ENCODE measurements at places on chromosomes 12 and 14.

- no peak for DNase-seq
These were observed 19.0 kb upstream of the ACTN1 start for GRCh38 chr14:68998062-68998461.

DNA sequence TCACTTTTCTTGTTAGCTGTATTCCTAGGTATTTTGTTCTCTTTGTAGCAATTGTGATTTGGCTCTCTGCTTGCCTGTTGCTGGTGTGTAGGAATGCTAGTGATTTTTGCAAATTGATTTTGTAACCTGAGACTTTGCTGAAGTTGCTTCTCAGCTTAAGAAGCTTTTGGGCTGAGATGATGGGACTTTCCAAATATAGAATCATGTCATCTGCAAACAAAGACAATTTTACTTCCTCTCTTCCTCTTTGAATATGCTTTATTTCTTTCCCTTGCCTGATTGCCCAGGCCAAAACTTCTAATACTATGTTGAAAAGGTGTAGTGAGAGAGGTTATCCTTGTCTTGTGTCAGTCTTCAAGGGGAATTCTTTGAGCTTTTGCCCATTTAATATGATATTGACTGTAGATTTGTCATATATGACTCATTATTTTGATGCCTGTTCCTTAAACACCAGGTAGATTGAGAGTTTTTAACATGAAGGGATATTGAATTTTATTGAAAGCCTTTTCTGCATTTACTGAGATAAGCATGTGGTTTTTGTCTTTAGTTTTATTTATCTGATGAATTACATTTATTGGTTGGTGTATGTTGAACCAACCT, 26.7 kb downstream of the CLECL1 start:
- DNase-seq = no peak

- no peak for DNase-seq
These were observed 137.8 kb upstream of the SOX5 start for GRCh38 chr12:24087294-24087693.

DNA sequence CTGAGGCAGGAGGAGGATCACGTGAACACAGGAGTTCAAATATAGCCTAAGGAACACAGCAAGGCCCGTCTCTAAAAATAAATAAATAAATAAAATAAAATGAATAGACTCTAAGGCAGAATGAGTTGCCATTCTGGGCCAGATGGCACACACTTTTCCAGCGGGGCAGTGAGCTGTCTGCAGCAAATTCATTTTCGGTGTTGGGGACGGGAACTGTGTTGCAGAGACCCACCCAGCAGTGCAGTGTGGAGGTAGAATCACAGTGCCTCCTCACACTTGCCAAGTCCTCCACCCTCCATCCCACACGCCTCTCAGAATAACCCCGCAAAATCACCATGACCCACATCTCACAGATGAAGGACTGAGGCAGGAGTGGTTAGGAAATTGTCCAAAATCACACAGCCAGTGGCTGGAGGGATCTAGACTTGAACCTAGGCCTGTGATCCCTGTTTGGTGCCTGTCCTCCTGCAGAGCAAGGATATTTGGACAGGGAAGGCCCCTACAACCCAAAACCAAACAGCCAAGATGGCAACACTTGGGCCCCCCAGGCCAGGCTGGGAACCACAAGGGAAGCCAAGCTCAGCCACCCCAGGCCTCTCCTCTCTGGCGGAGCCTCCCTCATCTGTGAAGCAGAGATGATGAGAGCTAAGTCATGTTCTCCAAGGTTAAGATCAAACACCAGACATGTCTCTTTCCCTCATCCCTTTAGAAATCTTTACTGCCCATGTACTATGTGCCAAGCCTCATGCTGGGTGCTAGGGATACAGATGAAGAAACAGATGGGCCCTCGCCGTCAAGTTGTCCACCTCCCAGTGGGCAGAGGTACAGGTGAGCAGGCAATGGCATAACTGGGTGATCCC, 152.7 kb downstream of the DPF3 start:
- no peak for DNase-seq

GRCh38 chr14:55121628-55122439, 7.2 kb upstream of the LGALS3 start:
- DNase-seq = no peak

GRCh38 chr14:95534299-95535225, at the start of gene GLRX5:
GLRX5 (plus strand) TSS chr14:95535050; CDS start chr14:95535090, 40 bp downstream.
- peak; percentile 100 for DNase-seq

- no peak for DNase-seq
These were observed 1231.7 kb upstream of the TMEM132C start for GRCh38 chr12:127035011-127035879.

DNA sequence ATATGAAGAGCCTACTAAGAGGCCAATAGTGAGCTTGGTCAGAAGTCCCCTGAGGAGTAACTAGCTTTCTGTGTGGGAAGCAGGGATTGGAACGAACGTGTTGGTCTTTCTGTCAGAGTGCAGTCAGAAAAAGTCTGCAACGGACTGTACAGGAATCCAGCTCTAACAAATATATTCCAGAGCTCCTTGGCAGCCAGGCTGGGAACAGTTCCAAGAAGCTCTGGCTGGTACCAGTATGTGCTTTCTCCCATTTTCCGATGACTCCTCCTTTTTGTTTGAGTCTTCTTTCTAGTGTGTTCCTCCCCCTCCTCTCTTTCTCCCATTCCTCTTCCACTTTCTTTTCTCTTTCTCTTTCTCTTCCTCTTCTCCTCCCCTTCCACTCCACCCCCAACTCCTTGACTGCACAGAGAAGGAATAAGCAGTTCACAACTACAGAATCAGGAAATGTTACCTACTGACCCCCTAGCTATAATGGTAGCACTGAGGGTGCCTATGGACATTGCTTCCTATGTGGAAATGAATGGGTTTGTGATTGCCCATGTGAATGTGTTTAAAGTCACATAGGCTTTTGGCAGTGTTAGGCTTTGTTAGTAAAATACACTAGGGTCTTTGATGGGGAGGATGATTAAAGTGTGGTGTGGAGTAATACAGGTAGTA, 59.9 kb downstream of the TTLL5 start:
- no peak for DNase-seq

- DNase-seq = no peak
These were observed 41.1 kb downstream of the AREL1 start for GRCh38 chr14:74671789-74672188.

GRCh38 chr14:104134061-104134965, 4.1 kb upstream of the KIF26A start:
- no peak for DNase-seq

GRCh38 chr12:49094975-49095365, 369 bp upstream of the DHH start:
- no peak for DNase-seq

DNA sequence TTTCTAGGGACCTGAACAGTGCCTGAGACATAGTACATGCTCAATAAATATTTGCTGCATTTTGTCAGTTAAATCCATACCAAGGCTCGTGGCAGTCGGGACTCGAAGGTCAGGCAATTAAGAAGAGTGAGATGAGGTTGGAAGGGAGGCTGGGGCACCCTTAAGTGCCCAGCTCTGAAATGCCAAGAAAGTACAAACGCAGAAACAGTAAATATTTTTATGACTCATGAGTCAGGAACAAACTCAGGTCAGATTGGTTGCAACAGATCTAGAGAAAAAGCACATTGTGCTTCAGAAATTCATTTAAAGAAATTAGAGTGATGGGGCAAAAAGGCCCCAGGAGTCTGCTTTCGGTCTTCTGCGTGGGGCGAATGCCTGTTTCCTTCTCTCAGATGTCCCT, 83.0 kb upstream of the FZD10 start:
- no peak for DNase-seq

GRCh38 chr12:65170209-65170881, 962 bp downstream of the LEMD3 start:
- DNase-seq = peak; percentile 77

DNA sequence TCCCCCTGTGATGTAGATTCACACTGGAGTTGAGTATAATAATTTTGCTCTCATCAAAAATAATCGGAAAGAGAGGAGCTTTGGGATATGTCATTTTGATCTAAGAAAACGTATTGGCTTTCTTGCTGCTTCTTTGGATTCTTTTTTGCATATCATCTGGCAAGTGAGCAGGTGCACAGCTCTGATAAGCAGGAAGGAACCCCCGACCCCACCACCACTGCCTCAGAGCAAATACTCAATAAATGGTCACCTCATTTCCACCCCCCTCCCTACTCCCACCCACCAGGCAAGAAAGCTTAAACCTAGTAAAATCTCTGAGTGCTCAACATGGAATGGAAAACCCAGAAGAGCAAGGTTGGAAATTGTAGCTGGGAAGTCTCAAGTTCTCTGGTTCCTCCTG, 49.4 kb downstream of the IFNG-AS1 start:
- DNase-seq = no peak
